ENCODE measurements at places on chromosomes 2 and 18.

DNA sequence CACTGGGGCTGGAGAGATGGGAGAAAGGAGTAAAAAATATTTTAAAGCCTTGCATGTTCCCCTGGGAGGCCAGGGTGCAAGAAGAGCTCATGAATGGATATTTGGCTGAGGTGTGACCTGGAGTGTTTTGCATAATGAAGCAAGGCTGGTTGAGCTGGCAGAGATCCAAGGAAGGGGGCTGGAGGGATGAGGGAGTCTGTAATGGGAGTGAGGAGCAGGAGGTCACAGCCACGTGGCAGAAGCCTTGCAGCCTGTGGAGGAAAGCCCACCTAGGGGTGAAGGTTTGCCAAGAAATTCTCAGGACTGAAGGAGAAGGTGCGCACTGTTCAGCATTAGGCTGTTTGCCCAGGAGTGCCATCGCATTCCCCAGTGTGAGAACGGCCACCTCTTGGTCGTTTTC, 40.3 kb upstream of the ATP8B1 start:
- DNase-seq: no peak

DNA sequence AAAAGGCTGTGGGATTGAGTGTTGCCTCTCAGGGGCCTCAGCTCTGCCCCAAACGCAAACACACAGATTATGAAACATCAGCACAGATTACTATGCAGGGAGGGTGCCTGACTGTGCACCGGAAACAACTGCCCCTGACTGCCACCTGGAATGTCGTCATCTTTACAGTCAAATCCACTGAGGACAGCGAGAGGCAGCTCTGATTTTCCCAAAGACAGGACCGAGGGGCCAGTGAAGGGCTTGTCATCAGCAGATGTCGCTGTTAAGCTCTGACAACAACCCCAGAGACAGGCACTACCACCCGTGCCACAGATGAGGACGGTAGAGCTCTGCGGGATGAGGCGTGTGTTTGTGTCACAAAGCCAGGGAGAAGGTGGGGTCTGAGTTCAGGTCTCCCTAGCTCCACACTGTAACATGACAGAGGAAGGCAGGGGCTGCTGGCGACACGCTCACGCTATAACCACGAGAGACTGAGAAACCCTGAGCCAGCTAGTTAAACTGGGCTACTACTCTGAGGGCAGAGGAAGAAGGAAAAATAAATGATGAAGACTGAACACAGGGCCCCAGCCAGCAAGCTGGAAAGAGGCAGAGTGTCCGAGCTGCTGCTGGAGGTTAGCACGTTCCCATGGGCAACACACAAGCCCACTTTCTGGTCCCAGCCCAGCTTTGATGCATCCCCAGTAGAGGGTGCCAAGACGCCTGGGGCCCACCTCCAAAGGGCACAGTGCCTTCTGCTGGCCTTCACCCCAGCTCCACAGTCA, 47.0 kb downstream of the PARD6G start:
- DNase-seq: no peak

DNA sequence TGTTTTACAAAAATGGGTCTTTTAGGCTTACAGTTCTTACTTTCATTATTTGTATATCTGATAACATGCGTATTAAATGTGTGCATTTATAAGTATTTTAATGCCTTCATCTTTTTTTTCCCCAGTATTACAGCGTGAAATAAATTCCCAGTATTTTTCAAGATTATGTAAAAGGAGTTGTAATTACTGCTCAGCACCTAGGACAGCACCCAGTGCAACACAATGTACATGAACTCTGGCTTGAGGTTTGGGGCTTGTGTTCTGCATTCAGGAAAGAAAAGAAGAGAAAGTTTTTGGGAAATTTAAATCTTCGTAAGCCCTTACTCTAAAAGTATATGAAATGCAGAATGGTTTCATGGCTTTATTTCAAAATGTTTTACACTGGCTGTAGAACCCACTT, 16.7 kb downstream of the ZNF638 start:
- DNase-seq: peak; percentile 36

GRCh38 chr2:126507425-126507911, 148.5 kb upstream of the GYPC start:
- no peak for DNase-seq

GRCh38 chr18:43563780-43564179, 286.5 kb upstream of the SYT4 start:
- peak; percentile 52 for DNase-seq

GRCh38 chr18:31040686-31041270, 1.8 kb downstream of the DSC3 start:
- peak; percentile 18 for DNase-seq

DNA sequence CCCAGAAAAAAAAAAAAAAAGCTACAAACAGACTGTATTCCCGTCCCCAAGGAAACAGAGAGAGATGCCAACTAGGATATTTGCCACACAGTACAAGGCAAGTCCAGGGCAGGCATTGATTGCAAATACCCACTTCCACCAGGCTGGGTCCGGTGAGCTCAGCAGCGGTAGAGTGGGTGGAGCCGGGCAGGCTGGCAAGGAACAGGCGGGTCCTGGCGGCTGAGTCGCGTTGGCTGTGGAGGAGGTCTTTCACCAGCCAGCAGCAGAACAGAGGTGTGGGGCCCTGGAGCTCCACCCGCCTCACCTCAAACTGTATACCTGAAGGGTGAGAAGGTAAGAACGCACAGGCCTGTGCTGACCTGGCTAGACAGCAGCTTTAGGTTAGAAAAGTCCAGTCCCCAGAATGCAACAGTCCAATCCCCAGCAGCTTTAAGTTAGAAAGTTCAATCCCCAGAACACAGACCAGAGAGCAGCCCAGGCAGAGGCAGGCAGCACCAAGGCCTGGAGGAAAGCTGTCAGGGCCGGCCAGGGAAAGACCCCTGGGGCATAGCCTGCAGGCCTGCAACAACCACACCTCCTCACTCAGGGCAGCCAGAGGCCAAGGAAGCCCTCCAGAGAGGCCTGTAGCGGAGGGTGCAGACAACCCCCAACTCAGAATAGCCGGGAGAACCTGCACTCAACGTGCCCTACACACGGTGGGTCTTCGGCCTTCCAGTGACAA, 21.9 kb upstream of the MTERF4 start:
- DNase-seq: no peak

GRCh38 chr2:190996338-190996946, 17.5 kb downstream of the STAT1 start:
- DNase-seq: peak; percentile 49

GRCh38 chr2:144227427-144228105, 292.4 kb downstream of the ZEB2 start:
- DNase-seq: no peak

DNA sequence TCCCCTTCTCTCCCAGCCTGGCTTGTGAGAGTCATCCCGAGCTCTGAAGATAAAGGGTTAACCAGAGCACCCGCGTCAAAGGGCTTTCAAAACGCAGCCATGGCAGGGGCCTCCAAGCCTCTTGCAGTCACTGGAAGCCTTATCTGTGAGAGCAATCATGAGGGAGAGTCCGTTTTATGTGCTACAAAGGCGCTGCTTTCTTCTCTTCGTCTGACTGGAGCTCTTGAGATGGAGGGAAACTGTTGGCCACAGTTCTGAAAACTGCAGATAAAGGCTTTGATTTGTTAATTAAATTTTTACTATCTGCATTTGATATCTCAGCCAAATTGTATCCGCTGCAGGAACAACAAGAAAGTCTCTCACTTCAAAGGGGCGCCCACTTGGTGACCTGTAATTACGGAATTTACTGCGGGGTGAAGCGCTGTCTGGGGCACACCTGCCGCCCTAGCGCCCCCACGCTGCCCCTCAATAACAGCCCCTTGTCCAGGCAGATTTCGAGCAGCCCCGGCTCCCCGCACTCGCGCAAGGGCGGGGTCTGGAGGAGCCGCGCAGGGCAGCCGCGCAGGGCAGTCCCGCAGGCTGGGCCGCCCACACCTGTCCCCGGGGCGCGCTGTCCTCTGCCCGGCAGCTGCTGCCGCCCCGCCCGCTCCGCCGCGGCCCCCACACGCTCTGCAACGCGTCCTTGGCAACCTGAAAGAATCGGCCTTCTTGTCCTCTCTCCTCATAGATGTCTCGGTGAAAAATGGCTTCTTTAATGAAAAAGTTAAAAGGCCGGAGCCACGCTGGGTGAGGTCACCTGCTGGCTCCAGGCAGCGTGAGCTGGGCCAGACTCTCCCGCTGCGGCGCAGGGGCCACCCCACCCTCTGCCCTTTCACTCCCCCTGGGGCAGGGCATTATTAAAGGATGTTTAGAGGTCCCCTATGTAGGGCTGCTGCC, 217.9 kb downstream of the VAPA start:
- DNase-seq: peak; percentile 22

- no peak for DNase-seq
Observed at GRCh38 chr2:189066037-189066436, 91.9 kb downstream of the COL3A1 start.

DNA sequence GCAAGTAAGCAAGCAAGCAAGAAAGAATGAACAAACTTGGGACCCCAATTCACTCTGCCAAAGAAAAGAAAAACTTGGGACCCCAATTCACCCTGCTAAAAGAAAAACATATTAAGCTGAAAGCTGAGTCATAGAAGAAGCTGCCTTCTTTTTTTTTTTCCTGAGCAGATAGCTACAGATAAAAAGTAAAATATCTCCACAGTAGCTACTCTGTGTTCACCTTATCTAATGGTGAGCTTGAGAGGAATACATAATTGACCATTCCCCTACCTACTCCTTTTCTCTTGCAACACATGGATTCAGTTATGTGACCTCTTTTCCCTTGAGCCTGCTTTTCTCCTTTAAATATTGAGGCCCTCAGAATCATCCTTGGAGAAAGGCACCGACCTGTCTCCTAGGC, 63.0 kb downstream of the MCFD2 start:
- DNase-seq: no peak

DNA sequence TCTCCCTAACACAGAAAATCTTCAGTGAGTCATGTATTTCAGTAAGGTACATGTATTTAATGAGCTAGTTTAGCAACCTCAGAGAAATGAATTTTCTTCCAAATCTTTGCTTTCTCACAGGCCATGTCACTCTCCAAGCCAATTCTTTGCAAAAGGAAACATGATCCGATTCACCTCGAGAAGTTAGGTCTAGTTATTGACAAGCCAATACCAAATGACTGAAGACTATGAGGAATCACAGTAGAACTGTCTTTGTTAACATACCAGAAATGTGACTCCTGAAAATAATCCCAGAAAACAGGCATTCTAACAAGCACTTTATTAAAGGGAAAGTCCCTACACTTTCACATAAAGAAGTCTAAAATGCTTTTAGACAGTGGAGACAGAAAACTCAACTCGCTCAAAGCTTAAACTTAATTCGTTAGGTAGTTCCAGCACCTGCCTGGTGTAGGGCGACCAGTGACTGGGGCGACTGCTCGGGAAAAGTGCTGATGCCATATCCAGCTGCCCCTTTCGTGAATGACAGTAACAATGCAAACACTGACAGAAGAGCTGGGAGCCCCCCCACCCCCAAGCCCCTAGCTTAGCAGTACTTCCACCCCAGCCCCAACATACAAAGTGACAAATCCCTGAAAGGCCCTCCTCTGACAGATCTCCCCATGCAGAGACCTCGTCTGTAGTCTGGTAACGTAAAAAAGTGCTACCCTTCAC, 1.8 kb downstream of the MEMO1 start:
- DNase-seq: no peak

GRCh38 chr2:226711606-226712296, 87.9 kb downstream of the IRS1 start:
- no peak for DNase-seq

All from endothelial cell (in vitro differentiated cells).